ENCODE measurements at places on chromosomes 3 and 15.

DNA sequence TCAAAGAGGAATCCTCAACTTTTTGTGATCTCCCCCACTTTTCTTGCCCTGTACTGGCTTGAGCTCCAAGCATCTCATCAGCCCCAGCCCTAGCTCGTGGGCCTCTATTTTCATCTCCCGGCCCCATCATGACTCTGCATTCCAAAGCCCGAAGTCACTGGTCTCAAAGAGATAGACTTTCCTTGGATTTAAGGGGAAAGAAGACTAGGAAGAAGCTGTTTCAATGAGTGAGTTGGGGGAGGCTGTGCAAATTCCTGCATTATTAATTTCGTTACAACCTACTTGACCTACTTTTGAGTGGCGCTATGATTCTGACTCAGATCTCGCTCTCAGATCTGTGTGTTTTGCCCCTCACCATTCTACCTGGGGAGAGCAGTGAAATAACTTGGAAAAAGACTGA lies 266.6 kb upstream of the TBL1XR1 start:
- no peak for DNase-seq

DNA sequence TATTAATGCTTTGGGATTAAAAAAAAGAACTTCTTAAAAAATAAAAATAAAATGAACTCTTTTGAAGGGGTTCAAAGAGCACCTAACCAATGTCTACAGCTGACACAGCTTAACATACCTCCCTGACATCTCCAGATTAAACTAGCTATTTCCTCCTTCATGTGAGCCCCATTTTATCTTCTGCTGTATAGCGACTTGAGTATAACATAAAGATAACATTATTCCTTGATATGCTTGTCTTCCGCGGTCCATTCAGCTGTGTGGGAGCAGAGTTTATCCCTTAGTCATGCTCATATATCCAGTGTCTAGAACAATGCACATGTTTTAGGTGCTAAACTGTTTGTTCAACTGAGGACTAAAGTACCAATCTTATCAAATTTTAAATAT lies 7.8 kb upstream of the CHRM5 start:
- no peak for DNase-seq

GRCh38 chr15:31195871-31196270 lies 94.3 kb upstream of the TRPM1 start:
- no peak for DNase-seq

DNA sequence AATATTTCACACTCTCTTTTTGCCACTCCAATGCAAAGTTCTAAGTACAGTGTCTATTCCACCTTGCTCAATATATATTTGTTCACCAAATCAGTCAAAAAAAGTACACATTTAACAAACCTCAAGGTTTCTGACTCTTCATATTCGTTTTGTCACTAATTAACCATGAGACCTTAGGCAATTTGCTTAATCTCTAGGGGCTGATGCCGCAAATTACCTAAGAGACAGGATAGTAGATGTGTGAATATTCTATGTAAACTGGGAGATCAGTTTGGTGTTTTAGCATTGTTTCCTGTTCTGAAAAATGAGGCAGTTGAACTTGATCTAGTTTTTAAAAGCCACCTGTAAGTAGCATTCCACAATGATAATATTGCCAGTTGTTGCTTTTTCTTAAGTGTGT lies 182.5 kb upstream of the KCNH8 start:
- DNase-seq = no peak

GRCh38 chr3:154764856-154765640 lies 315.1 kb upstream of the MME start:
- no peak for DNase-seq

Measured in activated CD8-positive, alpha-beta memory T cell treated with anti-CD3 and anti-CD28 coated beads, Interleukin-2, amount 50 U/mL, for 48 hours (primary cell).